AG04449 (cell line): ENCODE measurements at places on chromosomes 2 and 18.
A peak's percentile ranks its signal among the peaks of the same experiment; 100 is the strongest.

DNA sequence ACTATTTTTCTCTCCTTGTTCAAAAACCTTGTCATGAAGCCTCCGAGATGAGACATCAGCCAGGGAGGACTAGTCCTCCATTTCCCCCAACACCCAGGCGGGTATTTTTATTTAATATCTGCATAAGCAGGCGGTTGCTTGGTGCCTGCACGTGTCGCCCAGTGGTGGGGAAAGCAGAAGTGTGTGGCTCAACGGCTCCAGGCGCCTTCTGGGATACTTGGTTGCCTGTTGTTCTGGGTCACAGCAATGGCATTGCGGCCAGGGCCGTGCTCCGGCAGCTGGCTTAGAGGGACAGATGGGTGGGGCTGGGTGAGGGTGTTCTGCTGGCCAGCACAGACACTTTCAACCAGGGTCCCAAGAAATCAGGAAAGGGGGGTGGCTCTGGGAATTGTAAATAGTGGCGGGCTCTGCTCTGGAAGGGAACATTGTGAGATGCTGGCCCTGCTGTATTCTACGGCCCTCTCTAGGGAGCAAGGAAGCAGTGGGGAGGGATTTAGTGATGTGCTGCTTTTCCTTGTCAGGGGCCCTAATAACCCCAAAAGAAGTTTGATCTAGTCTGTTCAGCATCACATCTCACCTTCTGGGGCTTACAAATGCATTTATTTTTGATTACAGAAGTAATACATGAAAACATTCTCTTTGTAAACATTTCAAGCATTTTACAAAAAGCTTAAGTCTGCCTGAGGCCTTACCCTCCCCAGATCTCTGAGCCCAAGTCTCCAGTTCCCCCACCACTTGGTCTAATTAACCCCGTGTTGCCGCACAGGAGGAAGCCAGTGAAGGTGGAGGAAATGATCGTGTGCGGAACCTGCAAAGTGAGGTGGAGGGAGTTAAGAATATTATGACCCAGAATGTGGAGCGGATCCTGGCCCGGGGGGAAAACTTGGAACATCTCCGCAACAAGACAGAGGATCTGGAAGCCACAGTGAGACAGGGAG is 1.1 kb downstream of the VAMP8 start:
- DNase-seq = no peak

- DNase-seq = no peak
Measured at GRCh38 chr2:163644238-163644637, 91.6 kb downstream of the FIGN start.

- DNase-seq = no peak
Measured at GRCh38 chr2:12613137-12613835, 103.5 kb upstream of the TRIB2 start.

- no peak for DNase-seq
Measured at GRCh38 chr2:185477452-185477851, 261.2 kb upstream of the FSIP2 start.

- peak; percentile 80 for DNase-seq
Measured at GRCh38 chr2:217652761-217653639, 349.8 kb downstream of the TNS1 start.

GRCh38 chr2:69816923-69817542 is 12.4 kb upstream of the GMCL1 start:
- DNase-seq = peak; percentile 41

GRCh38 chr2:204059016-204059415 is 122.5 kb downstream of the ICOS start:
- no peak for DNase-seq

DNA sequence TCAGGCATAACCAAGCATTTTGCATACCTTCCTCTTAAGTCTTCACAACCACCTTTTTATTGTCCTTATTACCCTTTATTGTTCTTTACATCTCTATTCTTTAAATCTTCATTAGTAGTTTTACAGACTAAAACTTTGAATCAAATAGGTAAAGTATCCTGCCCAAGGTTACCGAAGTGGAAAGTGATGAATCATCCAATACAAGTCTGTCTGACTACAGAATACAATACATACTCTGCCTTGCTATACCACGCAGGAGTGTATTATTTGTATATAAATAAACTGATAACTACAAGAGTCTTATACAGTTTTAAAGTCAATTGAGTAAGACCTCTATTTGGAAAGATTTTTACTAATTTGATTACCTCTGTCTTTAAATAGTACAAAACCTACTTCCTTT is 196.0 kb downstream of the ZEB2 start:
- no peak for DNase-seq

GRCh38 chr2:128552806-128553551 is 234.3 kb upstream of the HS6ST1 start:
- DNase-seq = no peak

DNA sequence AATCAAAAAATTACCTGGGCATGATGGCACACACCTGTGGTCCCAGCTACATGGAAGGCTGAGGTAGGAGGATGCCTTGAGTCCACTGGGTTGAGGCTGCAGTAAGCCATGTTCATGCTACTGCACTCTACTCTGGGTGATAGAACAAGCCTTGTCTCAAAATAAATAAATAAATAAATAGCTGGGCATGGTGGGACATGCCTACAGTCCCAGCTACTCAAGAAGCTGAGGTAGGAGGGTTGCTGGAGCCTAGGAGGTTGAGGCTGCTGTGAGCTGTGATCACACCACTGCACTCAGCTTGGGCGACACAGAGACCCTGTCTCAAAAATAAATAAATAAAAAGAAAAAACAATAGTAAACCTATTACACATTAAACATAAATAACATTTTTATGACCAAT is 3.0 kb downstream of the AP1S3 start:
- DNase-seq = no peak

- no peak for DNase-seq
Measured at GRCh38 chr2:163656622-163657280, 79.1 kb downstream of the FIGN start.
